ENCODE measurements at places on chromosomes 7 and 10. TPM values are rescaled to one million over a fixed set of nuclear protein-coding genes. Genes with fewer than 3 reads are reported as not detected.
A peak's percentile ranks its signal among the peaks of the same experiment; 100 is the strongest.

The TLX1 gene
- not detected for total RNA-seq

DNA sequence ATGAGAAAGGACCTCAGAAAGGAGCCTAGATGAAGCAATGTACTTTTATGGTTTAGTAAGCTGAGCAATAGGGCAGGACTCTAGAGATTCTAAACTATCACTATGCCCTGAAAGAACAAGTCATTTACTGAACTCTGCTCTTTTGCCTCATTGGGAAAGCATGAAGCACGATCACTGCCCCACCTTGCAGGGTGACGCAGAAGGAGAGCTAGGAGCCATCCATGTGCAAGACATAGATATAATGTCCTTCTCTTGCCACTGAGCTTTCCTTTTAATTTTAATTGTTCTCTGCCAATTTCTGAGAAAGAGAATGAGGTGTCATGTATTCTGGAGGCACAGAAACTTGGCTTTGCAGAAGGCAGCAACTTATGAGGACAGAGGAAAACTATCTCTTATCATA lies 108.3 kb downstream of the SORCS1 start:
- DNase-seq = no peak

- peak; percentile 87 for DNase-seq
Measured at GRCh38 chr7:100208911-100209408, 10.8 kb upstream of the PVRIG start.

The CRYGN gene
- not detected for total RNA-seq

The AQP1 gene
- total RNA-seq = 0.72 TPM

GRCh38 chr10:131469551-131469950 lies 158.0 kb upstream of the TCERG1L start:
- no peak for DNase-seq

The DRGX gene
- total RNA-seq = not detected

- peak; percentile 78 for DNase-seq
Measured at GRCh38 chr7:74231232-74231590, 21.4 kb downstream of the LAT2 start.

DNA sequence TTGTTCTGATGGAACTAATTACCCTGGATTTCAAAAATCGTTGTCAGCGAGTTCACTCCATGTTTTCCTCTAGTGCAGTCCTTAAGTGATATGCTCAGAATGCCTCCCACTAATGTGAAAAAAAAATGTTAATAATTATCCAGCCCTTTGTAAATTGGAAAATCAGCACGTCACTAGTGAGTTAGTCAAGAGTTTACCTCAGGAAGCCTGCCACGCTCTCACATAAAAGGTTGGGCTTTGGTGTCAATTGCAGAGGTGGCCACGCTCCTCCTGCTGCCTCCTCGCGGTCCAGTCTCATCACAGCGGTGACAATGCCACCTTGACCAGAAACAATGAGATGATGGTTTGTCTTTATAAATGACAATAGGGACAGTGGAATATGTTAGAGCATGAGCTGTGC lies 22.5 kb downstream of the UPP1 start:
- DNase-seq = no peak

The DKK1 gene
- total RNA-seq = 0.77 TPM

DNA sequence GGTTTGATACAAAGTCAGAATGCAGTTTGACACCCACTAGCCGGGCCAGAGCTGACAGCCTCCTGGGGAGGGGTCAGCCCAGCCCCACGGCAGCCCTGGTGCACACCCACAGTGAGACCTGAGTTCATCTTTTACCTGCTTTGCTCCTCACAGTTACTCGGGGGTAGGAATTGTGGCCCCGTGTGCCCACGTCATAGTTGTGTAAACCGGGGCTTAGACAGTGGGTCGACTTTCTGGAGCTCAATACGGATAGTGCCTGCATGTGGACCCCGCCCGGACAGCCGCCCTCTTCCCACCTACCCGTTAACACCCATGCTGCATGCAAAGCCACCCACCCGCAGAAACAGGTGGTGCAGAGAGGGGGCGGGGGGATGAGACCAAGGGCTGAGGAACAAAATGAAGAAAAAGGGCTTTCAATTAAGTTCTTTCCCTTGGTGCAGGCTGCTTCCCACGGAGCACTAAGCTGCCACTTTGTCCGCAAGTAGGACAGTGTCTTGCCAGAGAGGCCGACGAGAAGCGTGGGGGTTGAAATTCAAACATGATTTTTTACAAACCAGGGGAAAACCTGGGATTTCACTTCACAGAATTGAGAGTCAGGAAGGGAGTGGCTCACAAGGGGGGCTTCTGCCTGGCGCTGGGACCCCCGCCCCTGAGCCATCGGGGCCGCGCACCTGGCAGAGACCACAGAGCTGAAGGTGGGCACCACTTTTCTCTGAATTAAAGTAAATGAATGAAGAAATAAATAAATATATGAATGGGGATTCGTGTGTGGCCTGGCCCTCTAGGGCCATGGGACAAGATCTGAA lies 24.6 kb upstream of the FOXL3 start:
- no peak for DNase-seq

- DNase-seq = no peak
Measured at GRCh38 chr10:24777196-24777595, 53.5 kb upstream of the ARHGAP21 start.

DNA sequence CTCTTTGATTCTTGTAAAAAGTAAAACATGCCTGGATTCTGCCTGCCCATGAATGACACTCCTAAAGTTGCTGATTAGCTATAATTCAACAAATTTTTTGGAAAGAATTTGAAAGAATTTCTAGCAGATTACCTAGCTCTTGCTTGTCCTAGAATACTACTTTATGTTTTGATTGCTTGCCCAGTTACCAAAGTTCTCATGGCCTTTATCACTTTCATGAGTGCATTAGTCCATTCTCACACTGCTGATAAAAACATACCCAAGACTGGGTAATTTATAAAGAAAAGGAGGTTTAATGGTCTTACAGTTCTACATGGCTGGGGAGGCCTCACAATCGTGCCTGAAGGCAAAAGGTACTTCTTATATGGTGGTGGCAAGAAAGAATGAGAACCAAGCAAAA lies 1137.3 kb downstream of the SORCS1 start:
- DNase-seq = no peak

The CALML5 gene
- total RNA-seq = not detected

The PIK3CG gene
- total RNA-seq = 8.0 TPM

DNA sequence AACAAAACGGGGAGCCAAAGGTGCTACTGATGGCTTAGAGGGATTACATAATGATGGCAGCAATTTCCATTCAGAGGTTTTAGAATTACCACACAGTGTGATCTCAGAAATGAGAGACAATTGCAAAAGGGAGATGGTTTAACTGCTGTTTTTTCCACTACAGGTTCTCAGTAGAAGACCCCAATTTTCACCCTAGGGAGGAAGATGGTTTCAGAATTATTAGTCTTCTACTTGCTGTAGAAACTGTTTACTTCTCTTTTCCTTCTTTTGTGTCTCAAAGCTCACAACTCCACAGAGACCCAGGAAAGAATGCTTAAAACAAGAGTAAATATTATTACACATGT lies 226.5 kb downstream of the INHBA start:
- peak; percentile 9 for DNase-seq

The SLC26A5 gene
- not detected for total RNA-seq

DNA sequence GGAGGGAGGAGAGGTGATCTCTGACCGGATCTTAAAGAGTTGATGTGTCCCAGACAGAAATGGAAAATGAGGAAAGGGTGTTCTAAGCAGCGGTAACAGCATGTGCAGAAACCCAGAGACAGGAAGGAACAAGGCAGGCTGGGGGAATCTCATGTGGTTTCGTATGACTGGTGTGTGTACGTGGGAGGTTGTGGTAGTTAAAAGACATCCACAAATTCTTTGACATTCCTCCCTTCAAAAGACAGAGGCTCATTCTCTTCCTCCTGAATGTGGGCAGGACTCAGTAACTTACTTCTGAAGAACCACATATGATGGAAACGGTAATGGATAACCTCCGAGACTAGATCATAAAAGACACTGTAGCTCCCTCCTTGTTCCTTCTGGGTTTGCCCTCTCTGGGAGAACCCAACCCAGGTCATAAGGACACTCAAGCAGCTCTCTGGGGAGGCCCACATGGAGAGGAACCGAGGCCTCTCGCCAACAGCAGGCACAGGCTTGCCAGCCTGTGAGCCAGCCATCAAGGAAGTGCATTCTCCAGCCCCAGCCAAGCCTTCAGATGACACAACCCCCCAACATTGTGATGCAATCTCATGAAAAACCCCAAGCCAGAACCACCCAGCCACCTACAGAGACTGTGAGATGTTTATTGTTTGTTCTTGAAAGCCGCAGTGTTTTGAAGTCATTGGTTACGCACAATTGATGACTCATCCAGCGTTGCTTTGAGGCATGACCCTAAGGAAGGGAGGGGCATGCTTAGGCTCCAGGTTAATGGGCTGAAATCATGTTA lies 116.0 kb downstream of the SLIT1 start:
- DNase-seq = no peak

- DNase-seq = no peak
Measured at GRCh38 chr7:16021851-16022250, 335.4 kb upstream of the MEOX2 start.

GRCh38 chr10:129853562-129853903 lies 110.5 kb downstream of the EBF3 start:
- no peak for DNase-seq

DNA sequence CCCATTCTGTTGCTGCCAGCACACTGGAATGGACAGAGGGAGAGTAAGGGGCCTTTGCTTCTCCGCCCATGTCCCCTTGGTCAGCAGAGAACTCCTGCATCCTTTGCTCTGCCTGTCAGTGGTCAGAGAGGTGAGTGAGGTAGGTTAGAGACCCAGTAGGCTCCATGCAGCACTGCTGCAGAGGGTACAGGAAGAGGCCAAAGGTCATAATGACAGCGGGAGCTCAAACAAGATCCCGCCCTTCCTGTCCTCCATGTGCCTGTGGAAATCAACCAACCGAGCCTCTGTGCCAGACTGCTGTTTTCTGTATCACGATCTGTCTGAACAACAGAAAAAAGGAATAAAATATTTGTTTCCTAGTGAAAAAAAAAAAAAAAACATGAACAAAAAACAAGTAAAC lies 81.4 kb downstream of the ZNF33B start:
- no peak for DNase-seq

DNA sequence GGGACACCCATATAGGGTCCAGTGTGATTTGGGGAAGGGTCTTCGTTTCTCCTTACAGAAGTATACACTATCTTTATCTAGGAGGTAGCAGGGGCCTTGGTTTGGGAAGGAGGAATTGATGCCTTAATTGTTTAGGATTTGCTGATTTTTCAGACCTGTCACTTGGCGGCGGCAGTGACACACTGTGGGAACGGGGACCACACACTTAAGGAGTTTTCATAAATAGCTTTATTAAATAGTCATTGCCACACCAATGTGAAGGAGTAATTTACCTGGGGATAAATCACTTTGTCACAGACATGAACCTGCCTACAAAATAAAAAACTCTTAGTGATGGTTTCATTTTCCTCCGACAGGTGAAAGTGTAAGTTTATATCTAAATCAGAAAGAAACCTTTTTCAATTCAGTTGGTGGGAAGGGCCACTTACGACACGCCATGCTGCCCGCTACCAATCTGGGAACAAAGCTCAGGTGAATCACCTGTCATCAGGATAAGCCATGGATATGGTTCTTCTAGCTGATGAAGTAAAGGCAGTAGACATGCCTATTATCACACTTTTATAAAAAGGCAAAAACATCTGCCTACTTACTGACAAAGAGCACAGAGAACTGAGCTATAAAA lies 12.3 kb upstream of the ENO4 start:
- DNase-seq = no peak

DNA sequence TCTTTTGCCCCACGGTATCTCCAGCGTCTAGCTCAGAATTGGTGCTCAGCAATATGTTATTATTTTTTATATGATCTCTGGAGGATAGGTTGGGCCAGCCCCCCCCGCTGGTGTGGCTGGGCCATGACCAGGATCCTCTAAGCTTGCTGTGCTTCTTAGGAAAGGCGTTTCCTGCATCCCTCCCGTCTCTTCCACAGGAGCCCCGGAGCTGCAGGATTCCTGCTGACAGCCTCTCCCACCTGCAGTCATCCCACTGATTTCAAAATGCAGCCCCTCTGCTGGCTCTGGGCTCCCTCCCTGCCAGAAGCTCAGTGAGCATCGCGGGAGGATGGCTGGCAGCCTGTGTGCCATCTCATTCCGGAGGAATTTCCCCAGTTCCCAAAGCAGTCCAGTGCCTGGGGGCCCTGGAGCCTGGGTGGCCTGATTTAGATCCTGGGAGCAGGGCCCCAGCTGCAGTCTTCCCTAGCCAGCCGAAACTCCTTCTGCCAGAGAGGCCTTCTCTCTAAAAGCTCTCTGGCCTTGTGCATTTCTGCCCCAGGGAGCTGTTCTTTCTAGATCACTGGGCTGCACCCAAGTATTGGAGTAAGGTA lies 21.8 kb upstream of the GOLGA7B start:
- DNase-seq = no peak

DNA sequence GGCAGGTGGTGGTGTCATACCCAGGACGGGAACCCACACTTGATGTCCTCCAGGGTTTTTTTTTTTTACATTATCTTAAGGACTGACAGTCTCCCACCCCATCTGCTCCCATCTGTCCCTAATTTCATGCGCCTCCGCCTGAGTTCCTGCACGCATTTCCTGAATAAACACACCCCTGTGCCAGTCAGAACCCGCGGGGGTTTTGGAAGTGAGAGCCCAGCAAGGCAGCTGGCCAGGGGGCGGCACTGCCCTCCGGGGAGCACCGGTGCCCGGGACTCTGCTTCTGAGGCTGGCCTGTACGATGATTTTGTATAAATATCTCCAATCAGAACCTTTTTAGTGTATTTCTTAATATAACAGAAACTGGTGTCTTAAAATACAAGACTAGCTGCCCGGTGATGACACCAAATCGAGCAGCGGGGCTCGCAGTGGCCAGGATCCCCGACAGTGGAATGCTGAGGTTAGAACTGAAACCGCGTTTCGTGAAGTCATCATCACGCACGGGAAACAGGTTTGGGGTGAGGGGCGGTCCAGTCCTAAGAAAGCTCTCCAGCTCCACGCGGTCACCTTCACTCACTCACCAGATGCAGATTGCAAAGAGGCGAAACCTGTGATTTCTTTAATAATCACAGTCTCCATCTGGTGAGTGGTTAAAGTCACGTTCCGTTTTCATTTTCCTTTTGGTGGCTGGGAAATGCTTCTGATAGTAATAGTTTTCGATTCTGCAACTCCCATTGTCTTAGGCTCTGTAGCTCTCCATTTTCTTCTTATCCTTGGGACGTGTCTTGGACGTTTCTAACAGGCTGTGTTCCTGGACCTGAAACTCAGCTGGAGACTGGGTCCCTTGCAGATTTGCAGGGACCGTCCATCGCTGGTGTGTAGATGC lies 19.7 kb downstream of the BNIP3 start:
- no peak for DNase-seq

The ZMIZ2 gene
- 158 TPM for total RNA-seq

GRCh38 chr7:12809476-12809875 lies 122.0 kb downstream of the ARL4A start:
- DNase-seq = no peak

The PON3 gene
- 0.64 TPM for total RNA-seq

DNA sequence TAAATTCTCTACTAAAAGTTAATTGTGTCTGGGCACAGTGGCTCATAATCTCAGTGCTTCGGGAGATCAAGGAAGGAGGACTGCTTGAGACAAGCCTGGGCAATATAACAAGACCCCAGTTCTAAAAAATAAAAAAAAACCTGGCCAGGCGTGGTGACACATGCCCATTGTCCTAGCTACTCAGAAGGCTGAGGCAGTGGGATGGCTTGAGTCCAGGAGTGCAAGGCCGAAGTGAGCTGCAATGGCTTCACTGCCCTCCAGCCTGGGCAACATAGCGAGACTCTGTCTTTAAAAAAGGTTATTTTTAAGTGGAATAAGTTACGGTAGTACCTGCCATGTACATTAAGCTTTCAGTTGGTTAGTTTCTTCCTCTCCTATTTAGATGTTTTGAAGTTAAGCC lies 28.9 kb downstream of the CDK14 start:
- DNase-seq = no peak

- no peak for DNase-seq
Measured at GRCh38 chr7:102860351-102860811, 52.4 kb upstream of the LRRC17 start.

- DNase-seq = no peak
Measured at GRCh38 chr10:61634746-61635145, 28.0 kb upstream of the CABCOCO1 start.

Measured in GM12878 (cell line).